ENCODE measurements at places on chromosomes 2 and 18.

GRCh38 chr2:89851583-89851905 is 1160.1 kb downstream of the RPIA start:
- DNase-seq: no peak

GRCh38 chr2:222939208-222939856 is 78.5 kb downstream of the ACSL3 start:
- no peak for DNase-seq

DNA sequence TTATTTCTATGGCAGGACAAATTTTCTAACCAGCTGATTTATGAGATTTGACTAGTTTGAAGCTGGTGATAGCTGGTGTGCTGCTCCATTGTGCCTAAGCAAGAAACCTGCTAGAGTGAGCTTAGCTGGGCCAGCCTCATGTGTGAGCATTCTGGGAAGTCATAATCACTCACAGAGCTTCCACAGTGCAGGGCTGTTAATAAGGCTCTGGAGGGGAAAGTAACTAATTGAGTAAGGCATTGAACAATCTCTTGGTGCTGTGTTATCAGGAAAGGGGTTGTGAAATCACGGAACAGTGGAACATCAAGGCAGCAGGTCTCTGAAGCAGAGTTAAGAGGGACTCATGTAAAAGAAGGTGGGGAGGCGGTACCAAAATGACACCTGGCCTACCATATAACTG is 772.6 kb downstream of the MBD2 start:
- DNase-seq: no peak

DNA sequence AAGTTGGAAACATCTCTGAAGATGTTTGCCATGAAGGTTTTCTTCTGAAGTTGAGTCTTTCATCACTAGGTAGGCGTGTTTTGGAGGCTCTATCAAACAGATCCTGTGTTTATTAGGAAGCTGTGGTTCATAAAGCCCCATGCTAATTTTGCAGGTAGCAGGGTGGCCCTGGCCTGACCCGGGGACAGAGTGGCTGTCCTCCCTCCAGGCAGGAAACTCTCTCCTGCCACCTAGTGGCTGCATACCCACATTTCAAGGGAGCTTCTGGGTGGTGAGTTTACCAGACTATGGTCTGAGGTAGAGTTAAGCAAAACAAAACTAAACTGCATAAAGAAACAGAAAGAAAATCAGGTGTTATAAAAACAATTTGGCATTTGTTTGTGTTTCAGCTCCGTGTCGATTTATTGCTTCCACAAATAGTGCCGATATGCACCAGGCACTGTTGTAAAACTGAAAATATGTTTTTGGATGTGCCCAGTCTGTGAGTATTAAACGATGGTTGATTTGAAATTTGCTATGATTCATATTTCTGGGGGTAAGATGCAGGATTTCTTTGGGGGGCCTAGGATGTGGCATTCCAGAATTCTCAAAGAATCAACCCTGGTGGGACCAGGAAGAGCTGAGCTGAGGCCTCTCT is 26.0 kb upstream of the IL37 start:
- DNase-seq: no peak

- DNase-seq: no peak
These were observed 82.6 kb downstream of the PKP4 start for GRCh38 chr2:158539176-158540005.

- no peak for DNase-seq
These were observed 291.0 kb downstream of the CELF4 start for GRCh38 chr18:37274309-37275236.

DNA sequence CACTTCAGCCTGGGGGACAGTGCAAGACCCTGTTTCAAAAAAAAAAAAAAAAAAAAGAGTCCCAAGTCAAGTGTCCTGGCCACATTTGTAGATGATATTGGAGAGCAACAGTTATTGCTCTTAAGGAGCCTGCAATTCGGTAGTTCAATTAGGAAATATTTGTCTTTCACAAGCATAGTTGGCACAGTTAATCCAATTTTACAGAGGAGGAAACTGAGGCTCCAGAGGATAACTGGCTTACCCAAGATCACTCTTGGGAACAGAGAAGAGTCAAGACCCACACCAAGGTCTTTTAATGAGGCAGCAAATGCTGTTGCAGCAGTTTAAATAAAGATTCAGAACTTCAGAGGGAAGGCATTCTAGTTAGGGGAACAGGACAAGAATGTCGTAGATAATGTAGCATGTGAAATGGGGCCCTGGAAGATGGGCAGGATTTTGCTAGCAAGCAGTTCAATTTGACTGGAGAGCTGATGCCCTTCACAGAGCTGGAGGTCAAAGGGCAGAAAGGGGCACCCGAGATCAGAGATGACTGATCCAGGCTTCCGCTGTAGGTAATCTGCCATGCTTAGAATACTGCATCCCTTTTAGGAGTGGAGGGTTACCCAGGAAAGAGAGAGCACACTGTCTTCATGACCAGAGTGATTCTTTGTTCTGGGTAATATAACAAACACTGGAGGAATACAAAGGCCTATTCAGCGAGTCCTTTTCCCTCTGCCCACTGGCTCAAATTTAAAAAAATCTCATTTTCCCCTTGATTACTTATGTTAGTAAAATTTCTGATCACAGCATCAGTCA is 3.0 kb downstream of the NPC1 start:
- peak; percentile 19 for DNase-seq

DNA sequence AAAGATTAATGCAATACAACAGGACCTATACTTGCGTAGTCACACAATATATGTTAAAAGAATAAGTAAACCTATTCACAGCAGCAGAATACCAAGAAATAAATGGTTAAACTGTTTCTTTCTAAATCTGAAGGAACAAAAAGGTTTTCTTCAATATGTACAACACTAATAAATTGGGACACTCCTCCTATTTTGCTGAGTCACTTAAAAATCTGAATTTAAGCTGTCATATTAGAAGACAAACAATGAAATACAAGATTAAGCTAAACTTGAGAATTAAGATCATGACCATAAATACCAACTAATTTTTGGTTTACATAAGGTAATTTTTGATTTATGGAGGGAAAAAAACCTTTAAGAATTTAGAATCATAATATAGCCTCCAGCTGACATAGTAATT is 92.8 kb downstream of the ARHGEF33 start:
- no peak for DNase-seq

- no peak for DNase-seq
These were observed 33.3 kb upstream of the KLF11 start for GRCh38 chr2:10009811-10010781.

DNA sequence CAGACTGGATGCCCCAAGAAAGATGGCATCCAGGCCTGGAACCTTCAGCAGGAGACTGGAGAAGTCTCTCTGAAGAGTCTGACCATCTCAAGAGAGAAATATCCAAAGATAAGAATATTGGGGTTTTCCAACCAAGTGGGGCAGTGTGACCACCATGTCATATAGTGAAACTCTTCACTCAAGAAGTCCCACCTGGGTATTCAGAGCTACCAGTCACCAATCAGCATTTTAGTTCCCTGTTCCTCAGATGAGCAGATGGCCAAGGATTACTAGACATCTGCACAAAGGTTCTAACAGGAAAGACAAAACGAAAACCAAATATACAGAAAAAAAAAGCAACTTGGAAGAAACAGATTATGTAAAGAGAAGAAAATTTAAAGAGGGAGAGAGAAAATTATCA is 38.5 kb upstream of the CXCR4 start:
- no peak for DNase-seq

DNA sequence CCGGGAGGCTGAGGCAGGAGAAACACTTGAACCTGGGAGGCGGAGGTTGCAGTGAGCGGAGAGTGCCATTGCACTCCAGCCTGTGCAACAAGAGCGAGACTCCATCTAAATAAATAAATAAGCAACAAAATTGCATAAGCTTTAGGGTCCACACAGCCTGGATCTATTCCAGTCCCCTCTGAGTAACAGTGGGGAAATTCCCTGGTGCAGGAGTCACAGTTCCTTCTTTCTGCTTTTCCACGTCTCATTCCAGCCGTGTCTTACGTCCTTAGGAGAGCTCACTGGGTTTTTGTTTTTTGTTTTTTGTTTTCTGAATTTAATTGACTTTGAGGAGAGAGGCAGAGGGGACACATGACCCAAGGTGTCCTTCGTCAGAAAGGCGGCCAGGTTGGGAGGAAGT is 44.6 kb downstream of the B3GNT2 start:
- no peak for DNase-seq

DNA sequence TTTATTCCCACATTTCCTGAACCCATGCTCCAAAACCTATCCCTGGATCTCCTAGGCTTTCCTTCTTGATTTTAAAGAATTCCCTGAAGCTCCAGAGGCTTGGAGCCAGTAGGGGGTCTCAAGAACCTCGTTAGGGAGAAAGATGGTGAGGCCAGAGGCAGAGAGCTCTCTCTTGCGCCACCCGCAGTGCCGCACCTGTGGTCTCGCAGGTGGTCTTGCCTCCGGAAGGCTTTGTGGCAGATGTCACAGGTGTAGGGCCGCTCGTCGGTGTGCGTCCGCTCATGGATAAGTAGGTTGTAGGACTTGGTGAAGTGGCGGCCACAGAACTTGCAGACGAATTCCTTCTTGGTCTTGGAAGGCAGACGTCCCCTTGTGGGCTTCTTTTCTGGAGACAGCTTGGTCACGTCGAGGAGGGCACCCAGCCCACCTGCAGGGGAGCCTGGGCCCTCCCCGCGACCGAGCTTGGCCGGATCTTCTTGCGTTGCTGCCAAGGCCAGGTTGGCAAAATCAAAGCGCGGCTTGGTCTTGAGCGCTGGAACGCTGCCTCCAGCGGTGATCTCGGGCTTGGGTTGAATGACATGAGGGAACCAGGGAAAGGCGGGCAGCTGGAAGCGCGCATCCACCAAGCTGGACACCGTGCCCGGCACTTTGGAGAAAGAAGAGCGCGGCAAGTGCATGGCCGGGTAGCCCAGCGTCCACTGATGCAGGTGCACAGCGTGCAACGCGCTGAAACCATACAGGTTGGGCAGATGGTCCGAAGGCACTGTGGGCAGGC is 5.3 kb downstream of the OSR1 start:
- no peak for DNase-seq

DNA sequence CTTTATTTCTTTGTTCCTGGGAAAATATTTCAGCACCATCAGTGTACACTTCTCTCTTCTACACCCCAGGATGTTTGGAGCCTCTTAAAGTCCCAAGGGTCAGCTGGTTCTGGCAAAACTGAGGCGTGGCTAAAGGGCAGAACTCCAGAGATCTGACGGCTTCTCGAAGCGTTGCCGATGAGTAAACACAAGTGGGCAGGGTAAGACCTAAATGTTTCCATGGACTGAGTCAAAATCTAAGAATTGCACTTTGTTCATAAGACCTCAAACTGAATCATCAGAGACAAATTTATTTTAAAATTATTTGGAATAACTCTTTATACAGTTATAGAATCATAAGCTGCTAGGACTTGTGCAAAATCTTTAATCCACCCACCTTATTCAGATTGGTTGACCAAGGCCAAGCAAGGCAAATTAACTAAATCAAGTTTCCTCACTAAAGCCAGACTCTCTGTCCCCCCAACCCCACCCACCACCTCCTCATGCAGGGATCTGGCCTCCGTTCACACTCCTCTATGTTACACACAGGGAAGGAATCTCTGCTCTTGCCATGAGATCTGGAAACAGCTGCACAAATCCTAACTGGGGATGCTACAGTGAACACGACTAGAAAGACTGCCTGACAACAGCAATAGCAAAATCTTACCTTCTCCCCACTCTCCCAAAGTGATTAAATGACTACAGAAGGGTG is 342.6 kb upstream of the KLHL29 start:
- DNase-seq: no peak

- DNase-seq: no peak
These were observed 57.7 kb downstream of the RRM2 start for GRCh38 chr2:10180229-10180628.

DNA sequence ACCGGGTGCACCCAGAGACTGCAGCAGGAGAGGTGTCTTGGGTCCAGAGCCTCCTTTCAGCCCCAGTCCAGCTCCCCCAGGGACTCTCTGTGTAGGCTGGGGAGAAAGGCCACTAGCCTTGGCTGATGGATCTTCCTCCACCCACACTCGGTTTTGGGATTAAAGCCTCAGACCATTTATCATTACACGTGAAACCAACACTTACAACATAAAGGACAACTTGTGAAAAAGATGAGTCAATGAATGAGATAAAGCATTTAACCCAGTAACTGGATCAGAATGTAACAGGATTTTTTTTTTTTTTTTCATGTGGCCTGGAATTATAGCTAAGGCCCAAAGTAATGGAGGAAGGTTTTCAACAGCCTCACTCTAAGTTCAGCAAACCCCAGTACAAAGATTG is 32.1 kb downstream of the NAT8 start:
- DNase-seq: no peak

GRCh38 chr2:218218268-218219185 is 1.5 kb downstream of the ARPC2 start:
- DNase-seq: no peak

GRCh38 chr2:176246331-176246730 is 22.9 kb upstream of the MTX2 start:
- DNase-seq: peak; percentile 60

- DNase-seq: no peak
These were observed 633 bp upstream of the ILKAP start for GRCh38 chr2:238203973-238204683.

GRCh38 chr18:23450022-23450421 is 3.1 kb upstream of the RIOK3 start:
- no peak for DNase-seq

- DNase-seq: no peak
These were observed 566.0 kb downstream of the TMX3 start for GRCh38 chr18:68148863-68149262.

DNA sequence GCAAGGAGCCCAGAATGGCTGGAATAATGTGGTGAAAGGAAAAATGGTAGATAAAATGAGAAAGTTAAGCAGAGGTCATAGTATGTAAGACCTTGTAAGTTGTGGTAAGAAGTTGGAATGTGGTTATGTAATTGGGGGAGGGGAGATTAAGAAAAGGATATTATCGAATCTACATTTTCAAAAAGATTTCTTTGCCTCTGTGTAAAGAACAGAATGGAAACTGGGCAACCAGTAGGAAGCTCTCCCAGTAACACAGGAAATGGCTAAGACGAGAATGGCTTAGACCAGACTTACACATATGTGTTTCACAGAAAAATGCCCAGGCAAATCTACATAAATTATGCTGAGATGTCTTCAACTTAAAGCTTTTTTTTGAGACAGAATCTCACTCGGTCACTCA is 13.2 kb downstream of the MEMO1 start:
- DNase-seq: no peak

GRCh38 chr2:188940171-188940570 is 34.0 kb upstream of the COL3A1 start:
- DNase-seq: no peak

DNA sequence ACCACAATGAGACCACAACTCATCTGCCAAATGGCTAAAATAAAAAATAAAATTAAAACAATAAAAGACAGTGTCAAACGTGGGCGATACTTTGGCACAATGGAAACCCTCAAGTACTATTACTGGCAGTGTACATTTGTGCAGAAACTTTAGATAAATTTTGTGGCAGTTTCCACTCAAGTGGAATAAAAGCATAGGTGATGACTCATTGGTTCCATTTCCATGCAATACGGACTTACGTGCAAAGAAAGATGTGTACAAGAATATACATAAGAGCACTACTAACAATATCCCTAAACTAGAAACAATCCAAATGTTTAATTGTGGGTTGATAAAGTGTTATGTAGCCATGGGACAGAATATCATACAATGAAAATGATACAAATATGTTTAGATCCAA is 259.0 kb upstream of the HNMT start:
- DNase-seq: no peak

- no peak for DNase-seq
These were observed 40.6 kb downstream of the GCKR start for GRCh38 chr2:27537287-27537686.

- DNase-seq: no peak
These were observed 409.5 kb upstream of the FIGN start for GRCh38 chr2:164145093-164145987.

Data from substantia nigra (tissue), 51 donors.